Esophagus muscularis mucosa (tissue), 4 donors: ENCODE measurements at places on chromosomes 2 and 18.

- DNase-seq, result no peak
- H3K4me3 ChIP-seq, result peak overlapping the region; percentile 99
- no peak overlapping the region for H3K27ac ChIP-seq
- H3K27me3 ChIP-seq, result no peaks in the 10 kb centered on the region
- H3K36me3 ChIP-seq, result peaks cover under 1% of the 10 kb centered on the region
Observed at GRCh38 chr2:232699110-232699509, 2.0 kb downstream of the GIGYF2 start.

DNA sequence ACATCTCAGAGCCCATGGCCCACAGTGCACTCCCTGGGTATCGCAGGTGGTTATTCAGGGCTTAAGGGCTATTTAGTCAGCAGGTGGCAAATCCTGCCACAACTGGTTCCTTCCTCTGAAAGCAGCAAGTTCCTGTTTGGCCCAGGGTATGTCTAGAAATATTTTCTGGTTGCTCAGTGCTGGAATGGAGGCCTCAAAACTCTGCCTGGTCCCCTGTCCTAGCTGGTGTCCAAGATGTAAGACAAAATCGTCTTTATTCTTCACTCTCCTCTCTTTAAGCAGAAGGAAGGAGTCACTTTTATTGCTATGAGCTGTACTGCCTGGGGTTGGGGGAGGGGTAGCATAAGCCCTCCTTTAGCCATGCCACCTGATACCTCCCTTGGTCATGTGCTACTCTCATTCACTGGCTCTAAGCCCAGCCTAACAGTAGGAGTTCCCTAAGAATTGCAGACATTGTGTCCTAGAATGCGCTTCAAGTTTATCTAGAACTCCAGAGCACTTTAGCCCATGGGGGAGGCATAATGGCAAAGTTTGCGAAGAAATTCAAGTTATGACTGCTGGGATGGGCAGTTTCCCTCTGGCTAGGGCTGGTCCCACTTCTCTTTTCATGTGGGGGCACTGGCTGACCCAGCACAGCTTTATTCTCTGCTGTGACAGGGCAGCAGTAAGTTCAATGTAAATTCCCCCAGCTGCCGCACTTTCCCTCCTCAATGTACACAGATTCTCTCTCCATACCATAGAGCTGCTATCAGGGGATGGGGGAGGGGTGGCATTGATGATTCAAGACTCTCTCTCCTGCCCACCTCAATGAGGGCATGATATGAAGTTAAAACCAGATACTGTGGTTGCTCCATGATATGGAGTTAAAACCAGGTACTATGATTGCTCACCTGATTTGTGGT is 27.1 kb upstream of the CWC22 start:
- no peaks in the 10 kb centered on the region for H3K4me1 ChIP-seq
- no peaks in the 10 kb centered on the region for H3K36me3 ChIP-seq
- DNase-seq, result no peak
- H3K4me3 ChIP-seq, result no peak overlapping the region
- H3K27me3 ChIP-seq, result no peaks in the 10 kb centered on the region

DNA sequence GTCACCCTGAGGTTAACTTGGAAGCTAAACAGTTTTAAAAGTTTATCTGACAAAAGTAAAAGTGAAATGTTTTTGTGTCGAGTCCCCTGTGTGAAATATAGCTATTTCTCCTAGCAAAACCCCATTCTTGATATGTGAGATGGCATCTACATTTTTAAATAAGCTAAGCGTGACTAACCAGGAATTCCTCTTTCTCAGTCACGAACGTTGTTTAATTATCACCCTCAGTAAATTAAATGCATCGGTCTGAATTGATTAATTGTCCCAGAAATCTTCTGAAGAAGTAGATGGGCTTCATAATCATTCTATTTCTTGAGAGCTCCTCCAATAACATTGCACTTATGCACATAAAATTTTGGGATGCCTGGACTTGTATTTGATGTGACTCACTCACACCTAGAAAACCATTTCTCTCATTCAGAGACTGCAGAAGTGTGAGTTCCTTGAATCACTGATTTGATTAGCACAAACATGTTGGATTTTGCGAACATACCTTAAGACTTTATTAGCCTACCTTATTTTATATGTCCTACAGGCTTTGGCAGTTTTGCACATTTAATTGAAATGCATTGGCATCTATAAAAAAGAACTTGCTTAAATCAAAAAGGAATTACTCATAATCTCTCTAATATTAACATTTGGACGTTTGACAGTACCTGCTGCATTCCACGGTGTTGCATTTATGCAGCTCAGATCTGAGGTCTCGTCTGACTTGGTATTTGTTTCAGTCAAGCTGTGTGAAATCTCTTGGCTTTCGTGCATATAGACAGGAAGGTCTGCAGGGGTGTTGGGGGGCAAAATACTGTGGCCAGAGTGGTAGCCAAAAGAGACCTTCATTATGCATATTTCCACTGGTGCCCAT is 475.2 kb downstream of the EPHA4 start:
- no peak overlapping the region for H3K4me3 ChIP-seq
- H3K36me3 ChIP-seq, result no peaks in the 10 kb centered on the region
- H3K27me3 ChIP-seq, result no peaks in the 10 kb centered on the region
- no peaks in the 10 kb centered on the region for H3K4me1 ChIP-seq

DNA sequence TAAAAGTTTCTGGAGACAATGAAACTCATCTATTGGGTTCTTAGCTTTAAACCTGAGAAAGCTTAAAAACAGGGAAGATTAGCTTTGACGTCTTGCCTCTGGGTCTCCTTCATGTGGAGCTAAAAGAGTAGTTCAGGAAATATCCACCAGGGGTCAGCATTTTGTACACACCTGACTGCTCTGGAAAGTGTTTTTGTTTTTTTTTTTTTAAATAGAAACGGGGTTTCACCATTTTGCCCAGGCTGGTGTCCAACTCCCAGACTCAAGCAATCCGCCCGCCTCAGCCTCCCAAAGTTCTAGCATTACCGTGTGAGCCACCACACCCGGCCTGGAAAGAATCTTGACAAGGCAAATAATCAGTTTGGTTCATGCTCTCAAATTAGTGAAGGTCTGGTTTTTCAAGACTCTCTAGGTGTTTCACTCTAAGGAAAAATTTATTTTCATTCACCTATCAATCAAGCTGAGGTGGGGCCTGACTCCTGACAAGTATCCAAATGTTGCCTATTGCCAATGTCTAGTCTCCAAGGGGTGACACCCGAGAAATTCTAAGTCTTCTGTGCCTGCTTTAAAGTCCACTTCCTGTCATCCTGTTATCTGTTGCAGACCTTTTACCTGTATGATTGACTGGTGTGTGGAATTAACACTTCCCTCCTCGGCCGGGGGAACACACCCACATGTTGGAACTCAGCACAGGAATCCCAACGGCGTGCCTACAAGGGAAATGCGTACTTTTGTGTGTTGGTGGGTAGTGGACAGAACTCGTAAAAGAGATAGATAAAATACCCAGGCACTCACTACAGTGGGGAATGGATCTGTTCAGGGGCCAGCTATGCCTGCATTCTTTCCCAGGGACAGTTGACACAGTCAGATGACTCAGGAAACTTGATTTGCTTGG is 11.3 kb downstream of the IL1RN start:
- no peak overlapping the region for H3K27ac ChIP-seq
- no peak for DNase-seq
- H3K36me3 ChIP-seq, result no peaks in the 10 kb centered on the region
- H3K4me3 ChIP-seq, result no peak overlapping the region

DNA sequence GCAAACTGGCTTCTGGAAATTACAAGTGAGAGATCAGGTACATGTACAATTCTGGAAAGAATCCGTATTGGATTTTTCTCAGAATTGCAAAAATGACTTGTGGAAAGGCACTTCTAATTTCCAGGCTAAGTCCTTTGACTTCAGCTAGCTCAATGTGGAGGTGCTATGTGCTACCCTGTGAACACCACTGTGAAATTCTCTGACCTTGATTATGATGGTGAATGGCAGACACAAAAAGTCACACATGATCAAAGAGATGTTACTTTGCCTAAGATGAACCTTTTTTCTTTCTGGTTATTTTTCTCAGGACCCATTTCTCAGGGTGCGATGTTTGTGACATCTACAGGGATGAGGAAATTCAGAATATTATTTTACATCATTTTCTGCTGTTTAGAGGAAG is 856.6 kb upstream of the VRK2 start:
- no peak overlapping the region for H3K4me3 ChIP-seq
- H3K27ac ChIP-seq, result no peak overlapping the region
- no peaks in the 10 kb centered on the region for H3K4me1 ChIP-seq

DNA sequence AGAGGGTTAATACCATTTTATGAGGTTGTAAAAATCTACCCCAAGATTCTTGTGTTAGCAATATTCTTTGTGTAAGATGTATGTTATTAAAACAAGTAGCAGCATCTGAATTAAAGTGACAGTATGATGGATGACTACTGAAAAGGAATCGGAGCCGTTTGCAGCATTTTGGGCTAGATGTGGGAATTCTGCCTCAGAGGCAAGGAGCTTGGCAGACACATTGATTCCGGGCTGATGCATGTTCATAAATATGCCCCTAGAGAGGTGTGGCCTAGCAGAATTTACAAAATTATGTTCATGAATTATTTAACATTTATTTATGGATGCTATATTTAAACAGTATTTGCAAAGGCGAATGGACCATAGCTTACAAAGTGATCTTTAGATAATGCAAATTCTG is 389.0 kb upstream of the ETAA1 start:
- no peak for DNase-seq
- no peaks in the 10 kb centered on the region for H3K36me3 ChIP-seq
- H3K27me3 ChIP-seq, result no peaks in the 10 kb centered on the region
- H3K4me1 ChIP-seq, result no peaks in the 10 kb centered on the region
- no peak overlapping the region for H3K4me3 ChIP-seq

GRCh38 chr2:217928324-217929181 is 74.2 kb downstream of the TNS1 start:
- H3K4me3 ChIP-seq, result peak overlapping the region; percentile 49
- no peaks in the 10 kb centered on the region for H3K36me3 ChIP-seq
- no peak for DNase-seq

DNA sequence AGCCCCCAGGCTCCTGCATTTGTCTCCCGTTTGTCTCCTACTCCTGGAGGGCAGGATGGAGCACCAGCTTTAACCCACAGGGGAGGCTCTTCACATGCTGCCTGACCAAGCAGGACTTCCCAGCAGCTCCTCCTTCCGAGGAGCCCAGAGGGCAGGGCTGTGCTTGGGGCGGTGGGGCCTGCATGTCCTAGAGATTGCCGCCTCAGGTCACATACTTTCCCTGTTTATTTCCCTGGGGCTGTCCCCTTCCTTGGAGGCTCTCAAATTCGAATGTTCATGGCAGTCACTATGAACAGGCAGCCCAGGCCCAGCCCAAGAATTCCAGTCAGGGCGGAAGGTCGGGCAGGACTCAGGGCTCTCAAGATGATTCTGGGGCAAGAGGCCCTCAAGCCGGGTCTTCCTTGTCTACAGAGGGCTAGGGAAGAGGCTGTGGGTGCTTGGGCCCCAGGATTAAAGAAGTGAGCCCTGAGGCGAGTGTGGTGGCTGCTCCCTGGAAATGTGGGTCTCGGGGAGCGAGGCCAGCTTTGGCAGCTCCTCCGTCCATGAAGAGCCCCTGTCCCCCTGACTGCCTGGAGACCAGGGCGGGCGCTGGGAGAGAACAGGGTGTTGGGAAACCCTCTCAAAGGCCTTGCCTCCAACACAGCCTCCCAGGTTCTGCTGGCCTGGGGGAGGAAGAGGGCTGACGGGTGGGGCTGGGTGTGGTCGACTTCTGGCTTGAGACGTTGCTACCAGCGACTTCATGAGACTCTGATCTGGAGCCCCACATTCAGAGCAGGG is 48.9 kb upstream of the HPCAL1 start:
- DNase-seq, result no peak
- H3K27me3 ChIP-seq, result no peaks in the 10 kb centered on the region
- H3K4me3 ChIP-seq, result no peak overlapping the region

DNA sequence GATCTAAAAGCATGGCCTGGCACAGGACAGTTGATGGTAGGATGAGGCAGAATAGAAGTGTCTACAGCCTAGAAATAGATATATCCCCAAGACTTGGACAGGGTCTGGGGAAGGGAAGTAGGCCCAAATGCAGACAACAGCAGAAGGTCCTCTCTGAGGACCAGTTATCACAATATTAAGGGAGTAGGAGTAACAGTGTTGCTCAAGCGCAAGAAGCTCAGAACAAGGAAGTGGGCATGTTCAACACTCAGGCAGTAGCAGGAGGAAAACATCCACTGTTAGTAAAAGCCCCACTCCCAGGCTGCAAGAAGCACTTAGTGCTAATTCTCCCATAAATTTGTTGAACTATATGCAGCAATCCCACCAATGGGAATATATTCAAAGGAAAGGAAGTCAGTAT is 314.7 kb downstream of the METTL4 start:
- H3K4me1 ChIP-seq, result no peaks in the 10 kb centered on the region
- no peak overlapping the region for H3K27ac ChIP-seq
- H3K36me3 ChIP-seq, result no peaks in the 10 kb centered on the region
- H3K4me3 ChIP-seq, result no peak overlapping the region
- no peaks in the 10 kb centered on the region for H3K27me3 ChIP-seq

- peaks cover 2% of the 10 kb centered on the region for H3K4me1 ChIP-seq
- H3K36me3 ChIP-seq, result peaks cover 72% of the 10 kb centered on the region
- no peak for DNase-seq
Observed at GRCh38 chr2:1671916-1672315, 72.4 kb downstream of the PXDN start.

DNA sequence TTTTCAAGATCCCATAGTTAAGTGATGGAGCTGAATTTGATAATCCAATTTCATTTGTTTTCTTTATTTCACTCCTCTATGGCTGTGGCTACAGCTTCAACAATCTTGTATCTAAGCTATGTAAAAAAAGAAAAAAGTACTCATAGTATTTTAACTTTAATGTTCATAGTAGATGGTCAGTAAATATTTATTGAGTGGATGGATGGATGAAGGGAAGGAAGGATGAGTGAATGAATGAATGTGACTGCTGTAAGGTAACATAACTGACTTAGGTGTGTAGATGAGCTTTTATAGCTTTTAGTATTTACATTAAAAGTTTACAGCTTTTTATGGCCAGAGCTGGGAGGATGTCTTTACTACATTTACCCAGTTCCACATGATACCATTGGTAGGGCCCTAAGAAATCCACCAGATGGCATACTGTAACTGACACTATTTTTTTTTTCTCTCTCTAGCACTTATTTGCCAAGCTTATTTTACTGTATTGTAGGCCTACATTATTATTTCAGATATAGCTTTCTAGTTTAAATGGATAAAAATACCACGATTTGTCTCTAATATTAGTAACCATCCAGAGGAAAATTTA is 13.4 kb upstream of the HRH4 start:
- DNase-seq, result no peak
- H3K27ac ChIP-seq, result no peak overlapping the region
- H3K4me1 ChIP-seq, result no peaks in the 10 kb centered on the region

GRCh38 chr18:35703043-35703688 is 121.6 kb downstream of the GALNT1 start:
- H3K27ac ChIP-seq, result no peak overlapping the region
- H3K27me3 ChIP-seq, result no peaks in the 10 kb centered on the region
- peaks cover 29% of the 10 kb centered on the region for H3K36me3 ChIP-seq
- H3K4me3 ChIP-seq, result no peak overlapping the region
- DNase-seq, result no peak
- no peaks in the 10 kb centered on the region for H3K4me1 ChIP-seq
